Stimulated activated CD4-positive, alpha-beta T cell treated with anti-CD3 and anti-CD28 coated beads, TNF-alpha, amount 100 ng/mL, for 48 hours (primary cell): ENCODE measurements at places on chromosomes 1 and 21.

GRCh38 chr1:62398377-62398776, 38.5 kb upstream of the USP1 start:
- no peak for DNase-seq

DNA sequence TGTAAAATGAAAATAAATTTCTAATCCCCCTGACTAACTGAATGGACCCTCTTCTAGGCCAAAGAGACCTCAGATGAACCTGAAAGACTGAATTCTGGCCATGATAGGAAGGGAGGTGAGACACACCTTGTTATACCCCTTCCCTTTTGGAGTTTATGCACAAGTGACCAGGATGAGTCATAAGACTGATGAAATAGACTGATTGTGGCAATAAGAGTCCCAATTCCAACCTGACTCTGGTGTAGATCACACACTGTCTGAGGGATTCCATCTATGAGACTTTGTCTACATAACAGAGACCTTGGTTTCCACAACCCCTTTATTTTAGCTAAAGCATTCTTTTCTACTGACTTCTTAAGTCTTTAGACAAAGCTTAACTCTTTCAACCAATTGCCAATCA, 13.5 kb upstream of the OR2G2 start:
- no peak for DNase-seq

GRCh38 chr1:218661411-218661810, 316.3 kb downstream of the TGFB2 start:
- no peak for DNase-seq

GRCh38 chr1:208112401-208112800, 131.8 kb downstream of the PLXNA2 start:
- no peak for DNase-seq

DNA sequence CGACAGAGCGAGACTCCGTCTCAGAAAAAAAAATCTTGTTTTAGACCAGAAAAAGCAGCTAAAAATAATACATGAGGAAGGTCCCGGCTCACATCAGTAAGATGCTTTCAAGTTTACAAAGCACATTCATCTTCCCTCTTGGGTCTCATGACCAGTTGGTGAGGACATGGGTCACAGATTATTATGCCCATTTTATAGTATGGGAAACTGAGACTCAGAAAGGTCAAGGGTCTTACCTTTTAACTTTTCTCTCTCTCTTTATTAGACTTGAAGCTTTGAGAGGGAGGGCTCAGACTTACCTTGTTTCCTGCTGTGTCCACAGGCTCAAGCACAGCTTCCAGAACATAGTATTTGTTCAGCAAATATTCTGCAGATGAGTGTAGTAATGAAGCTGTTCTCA, 13.2 kb upstream of the RCC2 start:
- DNase-seq: no peak

DNA sequence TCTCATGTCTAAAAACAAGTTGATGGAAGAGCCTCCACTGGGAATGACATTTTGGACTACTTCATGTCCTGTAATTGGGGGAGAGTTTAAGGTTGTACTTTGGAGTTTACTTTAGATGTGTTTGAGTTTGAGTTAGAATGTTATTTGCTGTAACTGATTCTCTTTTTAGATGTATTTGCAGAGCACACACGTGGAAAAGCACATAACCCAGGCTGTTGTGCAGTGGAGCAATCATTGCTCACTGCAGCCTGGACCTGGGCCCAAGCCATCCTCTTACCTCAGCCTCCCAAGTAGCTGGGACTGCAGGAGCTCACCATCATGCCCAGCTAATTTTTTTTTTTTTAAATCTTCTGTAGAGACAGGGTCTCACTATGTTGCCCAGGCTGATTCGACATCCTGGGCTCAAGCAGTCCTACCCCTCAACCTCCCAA, 36.7 kb upstream of the SH3D21 start:
- DNase-seq: no peak

GRCh38 chr21:45670731-45671130, 27.2 kb downstream of the PCBP3 start:
- no peak for DNase-seq

GRCh38 chr1:232452736-232453440, 177.0 kb downstream of the SIPA1L2 start:
- no peak for DNase-seq

DNA sequence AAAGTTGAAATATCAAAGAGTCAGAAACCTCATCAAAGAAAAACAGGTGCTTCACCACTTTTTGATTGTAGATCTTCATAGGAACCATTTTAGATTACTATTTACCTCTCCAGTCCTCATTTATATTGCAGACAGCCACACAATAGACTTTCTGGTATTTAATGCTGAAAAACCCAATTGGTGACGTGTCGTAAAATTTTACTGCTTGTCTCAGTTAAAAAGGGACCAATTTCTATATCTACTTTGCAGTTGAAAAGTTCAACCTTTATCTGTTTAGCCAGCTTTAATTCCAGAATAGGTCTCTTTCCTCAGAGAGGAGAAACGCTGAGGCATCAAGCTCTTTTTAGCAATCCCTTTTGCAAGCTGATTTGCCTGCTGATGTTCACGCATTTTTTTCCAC, 1722.4 kb downstream of the PLA2G4A start:
- DNase-seq: no peak

DNA sequence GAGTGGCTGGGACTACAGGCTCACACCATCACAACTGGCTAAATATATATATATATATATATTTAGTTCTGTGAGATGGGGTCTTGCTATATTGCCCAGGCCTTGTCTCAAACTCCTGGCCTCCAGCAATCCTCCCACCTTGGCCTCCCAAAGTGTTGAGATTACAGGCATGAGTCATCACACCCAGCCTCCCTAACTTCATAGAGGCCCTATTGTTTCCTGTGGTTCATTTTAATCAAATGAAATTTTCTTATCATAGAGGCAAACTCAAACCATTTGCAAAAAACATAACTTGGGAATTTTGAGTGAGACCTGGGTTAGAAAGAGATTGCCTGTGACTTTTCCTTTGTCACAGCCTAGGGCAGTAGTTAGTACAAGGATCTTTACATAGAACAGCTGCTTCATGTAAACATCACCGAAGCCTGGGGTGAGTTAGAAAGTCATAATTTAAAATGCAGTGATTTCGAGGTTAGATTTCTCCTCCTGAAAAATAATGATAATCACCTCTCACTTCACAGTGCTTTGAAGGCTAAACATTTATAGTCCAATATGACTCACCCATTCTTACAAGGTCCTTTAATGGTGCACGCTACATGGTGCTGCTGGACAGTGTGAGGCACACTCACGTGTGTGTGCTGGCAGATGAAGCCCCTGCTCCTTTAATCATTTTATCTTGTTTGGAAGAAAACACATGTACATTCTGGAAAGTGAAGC, 188.9 kb downstream of the RHOU start:
- DNase-seq: no peak

- DNase-seq: no peak
These were observed 16.8 kb upstream of the BRINP3 start for GRCh38 chr1:190494451-190494850.

GRCh38 chr1:170705981-170706380, 42.0 kb downstream of the PRRX1 start:
- DNase-seq: no peak

- no peak for DNase-seq
These were observed 99.4 kb upstream of the SLC45A1 start for GRCh38 chr1:8218351-8219092.

DNA sequence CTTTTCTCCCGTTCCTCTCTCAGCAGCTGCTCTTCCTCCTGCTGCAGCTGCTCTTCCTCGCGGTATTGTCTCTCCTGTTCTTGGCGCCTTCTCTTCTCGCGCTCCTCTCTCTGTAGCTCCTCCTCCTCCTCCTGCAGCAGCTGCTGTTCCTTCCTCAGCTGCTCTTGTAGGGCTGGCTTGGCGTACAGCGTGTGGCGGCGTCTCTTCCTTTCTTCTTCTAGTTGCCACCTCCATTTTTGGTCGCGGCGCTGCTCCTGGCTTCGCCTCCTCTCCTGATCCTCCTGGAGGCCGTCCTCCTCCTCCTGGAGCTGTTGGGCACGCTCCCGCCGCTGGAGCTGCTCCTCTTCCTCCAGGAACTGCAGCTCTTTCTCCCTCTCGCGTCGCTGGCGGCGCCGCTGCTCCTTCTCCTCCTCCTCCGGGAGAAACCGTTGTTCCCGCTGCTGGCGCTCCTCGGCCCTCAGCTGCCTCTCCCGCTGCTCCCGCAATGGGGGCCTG, 4.8 kb downstream of the TCHH start:
- no peak for DNase-seq

GRCh38 chr21:32733990-32734613, 6.3 kb upstream of the SYNJ1 start:
- DNase-seq: no peak

- DNase-seq: no peak
These were observed 35.7 kb downstream of the KLHDC7A start for GRCh38 chr1:18516473-18516872.

DNA sequence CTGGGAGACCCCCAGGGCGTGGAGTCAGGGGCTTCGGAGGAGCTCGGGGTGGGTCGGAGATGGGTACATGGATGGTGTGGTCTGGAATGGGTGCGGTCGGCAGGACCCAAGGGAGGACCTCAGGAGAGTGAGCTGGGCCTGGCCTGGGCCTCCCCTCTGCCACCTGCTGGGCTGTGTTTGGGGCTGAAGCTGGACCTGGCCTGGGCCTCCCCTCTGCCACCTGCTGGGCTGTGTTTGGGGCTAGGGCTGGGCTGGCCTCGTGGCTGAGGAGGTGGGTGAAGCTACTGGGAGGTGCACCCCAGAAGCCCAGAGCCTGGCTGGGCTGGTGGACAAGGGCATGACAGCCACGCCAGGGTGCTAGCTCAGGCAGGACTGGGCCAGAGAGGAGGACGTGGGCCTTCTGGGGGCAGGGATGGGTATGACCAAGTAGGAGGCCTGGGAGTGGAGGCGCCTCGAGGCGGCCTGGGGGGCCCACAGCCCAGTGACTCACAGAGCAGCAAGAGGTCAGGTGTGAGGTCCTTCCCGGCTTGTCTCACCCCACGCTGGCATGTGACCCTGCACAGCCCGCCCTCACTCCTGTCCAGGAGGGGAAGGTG, 14.5 kb downstream of the SAMD11 start:
- DNase-seq: no peak

GRCh38 chr1:225987491-225988316, 11.4 kb downstream of the SDE2 start:
- no peak for DNase-seq

DNA sequence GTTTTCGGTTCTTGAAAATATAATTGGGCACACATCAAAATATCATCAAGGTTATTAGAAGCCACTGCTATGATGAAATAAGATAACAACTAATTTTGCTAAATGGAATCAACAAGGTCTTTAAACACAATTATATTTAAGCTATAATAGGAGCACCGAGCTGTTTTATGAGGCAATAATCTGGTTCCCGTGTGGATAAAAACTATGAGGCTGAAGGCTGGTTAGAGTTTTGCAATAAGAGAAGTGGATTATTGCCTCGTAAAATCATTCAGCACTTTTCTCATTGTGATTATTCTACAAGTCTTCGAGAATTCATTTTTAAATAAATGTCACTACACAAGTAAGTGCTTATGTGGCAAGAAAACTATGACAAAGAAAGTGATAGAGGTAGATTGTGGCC, 975.7 kb upstream of the ADGRL2 start:
- DNase-seq: no peak

DNA sequence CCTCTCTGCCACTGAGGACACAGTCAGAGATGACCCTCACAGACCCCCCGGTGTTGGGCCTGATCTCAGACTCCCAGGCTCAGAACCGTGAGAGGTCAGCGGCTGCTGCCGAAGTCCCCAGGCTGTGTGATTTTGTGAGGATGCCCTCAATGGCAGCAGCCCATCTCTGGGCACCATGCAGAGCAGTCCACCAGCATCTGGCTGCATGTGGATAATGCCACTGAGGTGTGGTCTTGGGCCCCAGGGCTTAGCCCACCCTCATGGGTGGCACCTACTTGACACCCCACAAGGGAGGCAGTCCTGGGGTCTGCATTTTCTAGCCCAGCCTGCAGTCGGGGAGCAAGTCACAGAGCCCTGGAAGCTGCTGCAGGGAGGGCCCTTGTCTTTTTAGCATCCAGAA, 5.5 kb upstream of the ACTRT2 start:
- no peak for DNase-seq

DNA sequence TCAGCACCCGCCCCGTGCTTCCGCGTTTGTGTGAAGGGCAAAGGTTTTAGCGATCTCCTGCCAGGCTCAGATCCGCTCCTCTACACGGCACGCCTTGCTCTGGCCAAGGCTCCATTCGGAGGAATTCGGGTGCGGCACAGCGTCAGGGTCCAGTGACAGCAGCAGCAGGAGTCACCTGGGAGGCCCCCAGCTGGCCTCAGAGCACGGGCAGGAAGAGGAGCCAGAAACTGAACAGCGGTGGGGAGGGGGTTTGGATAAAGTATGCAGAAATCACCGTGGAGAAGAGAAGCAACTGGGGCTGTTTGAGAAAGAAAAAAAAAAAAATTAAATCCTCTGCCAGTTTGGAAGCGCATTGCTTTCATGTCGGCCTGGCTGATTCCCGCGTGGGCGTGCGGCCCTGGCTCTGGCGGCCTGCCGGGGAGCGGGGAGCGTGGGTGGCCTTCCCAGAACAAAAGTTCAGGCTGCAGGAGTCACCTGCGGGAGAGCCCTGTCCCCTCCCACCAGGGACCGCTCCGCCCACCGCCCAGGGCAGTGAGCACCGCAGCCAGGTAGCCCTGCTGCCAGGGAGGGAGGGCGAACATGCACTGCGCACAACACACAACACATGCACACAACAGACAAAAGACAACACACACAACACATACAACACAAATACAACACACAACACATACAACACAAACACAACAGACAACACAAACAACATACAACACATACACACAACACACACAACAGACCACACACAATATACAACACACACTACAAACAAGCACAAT, 107.6 kb downstream of the ETS2 start:
- DNase-seq: no peak

- DNase-seq: no peak
These were observed 109.1 kb upstream of the ERRFI1 start for GRCh38 chr1:8135250-8135649.

GRCh38 chr1:97186381-97186780, 464.8 kb downstream of the PTBP2 start:
- no peak for DNase-seq

DNA sequence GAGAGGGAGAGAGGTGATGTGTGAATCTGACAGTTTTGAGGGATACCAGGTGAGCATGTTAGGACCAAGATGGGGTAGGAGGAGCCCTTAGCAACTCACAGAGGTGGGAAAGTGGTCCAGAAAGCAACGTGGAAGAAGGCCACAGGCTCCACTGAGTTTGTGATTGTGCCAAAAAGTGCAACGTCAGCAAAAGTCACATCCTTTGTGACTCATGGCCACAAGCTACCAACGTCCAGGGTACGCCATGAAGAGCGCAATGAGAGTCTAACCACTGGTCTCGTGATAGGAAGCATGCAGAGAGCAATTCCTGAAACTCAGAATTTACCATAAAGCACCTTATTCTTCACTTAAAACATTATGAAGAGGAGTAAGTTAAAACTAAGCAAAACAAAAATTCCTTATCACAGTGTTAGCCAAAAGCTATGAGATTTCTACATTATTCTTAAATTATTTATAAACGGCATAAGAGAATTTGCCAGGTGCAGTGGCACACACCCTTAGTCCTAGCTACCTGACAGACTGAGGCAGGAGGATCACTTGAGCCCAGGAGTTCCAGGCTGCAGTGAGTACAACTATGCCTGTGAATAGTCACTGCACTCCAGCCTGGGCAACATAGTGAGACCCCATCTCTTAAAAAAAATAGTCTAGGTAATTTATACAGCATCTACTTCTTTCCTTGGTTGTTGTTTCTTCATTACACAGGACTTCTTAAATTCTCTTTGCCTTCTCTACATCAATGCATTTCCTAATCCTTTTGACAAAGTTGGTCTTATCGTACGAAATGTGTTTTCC, 55.2 kb downstream of the COLGALT2 start:
- DNase-seq: no peak

- no peak for DNase-seq
These were observed 21.7 kb downstream of the YTHDF2 start for GRCh38 chr1:28758420-28758819.
